ENCODE measurements at places on chromosomes 7 and 10.

- no peak for DNase-seq
These were observed 89.2 kb upstream of the NPS start for GRCh38 chr10:127459918-127460317.

DNA sequence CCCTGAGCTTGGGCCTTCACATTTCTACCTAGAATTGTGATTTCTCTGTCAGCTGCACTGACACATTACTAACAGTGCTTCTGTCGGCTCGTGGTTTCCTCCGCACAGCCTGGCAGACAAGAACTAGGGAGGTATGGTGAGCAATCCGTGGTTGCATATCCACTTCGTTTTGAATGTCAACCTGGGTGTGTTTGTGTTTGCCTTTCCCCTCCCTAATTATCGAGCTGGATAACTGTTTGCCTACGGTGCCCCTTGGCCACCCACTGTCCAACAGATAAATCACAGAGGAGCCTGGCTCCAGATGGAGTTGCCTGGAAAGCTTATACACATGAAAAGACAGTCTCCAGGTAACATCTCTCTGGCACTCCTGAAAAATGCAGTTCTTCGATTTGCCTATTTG, 228.8 kb downstream of the TRIL start:
- no peak for DNase-seq

GRCh38 chr7:74225400-74225799, 15.6 kb downstream of the LAT2 start:
- DNase-seq: no peak

GRCh38 chr10:7956508-7956907, 98.0 kb upstream of the GATA3 start:
- peak; percentile 57 for DNase-seq

DNA sequence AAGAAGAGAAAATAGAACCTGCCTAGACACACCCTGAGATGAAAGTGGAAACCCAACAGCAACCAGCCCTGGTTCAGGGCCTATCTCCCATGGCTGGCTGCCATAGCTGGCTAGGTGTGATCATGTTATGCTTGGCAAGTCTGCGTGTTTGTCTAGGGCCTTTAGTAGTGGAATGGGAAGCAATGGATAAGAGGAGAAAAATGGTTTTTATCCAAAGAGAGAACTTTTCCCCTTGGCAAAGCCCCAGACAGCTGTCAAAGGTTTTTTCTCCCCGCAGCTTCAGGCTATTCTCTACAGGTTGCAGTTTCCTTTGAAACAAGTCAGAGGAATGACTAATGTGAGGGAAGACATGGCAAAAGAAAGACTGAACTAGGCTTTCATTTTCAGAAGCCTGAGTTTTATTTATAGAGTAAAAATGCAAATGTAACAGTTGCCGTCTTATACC, 161.5 kb downstream of the SEMA3D start:
- no peak for DNase-seq

DNA sequence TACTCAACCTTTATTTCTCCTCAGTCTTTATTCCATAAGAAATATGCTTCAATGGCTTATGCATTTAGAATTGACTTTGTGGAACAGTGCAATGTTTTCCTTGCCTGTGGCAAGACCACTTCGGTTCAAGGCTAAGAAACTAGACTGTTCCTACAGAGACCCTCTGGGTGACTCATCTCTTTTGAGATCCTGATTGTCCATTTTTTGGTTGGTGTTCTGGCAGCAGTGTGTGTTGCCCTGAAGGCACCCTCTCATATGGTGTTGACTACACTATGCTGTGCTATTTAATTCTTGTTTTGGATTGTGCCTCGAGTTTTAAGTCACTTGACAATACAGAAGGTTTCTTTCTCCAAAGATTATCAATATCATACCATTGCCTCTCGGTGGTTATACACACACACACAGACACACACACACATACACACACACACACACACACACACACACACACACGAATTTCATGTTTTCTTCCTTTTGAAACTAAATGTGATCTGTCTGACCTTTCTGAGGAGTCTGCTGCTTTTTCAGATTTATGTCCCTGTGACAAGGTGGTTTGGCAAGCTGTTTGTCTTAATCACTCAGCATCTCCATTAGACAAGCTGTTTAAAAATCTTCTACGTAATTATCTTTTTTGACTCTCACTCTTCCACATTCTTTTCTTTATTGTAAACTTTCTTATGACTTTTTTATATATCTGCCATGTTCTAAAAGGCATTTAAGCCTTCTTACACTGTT, 187.2 kb downstream of the VTI1A start:
- DNase-seq: no peak

DNA sequence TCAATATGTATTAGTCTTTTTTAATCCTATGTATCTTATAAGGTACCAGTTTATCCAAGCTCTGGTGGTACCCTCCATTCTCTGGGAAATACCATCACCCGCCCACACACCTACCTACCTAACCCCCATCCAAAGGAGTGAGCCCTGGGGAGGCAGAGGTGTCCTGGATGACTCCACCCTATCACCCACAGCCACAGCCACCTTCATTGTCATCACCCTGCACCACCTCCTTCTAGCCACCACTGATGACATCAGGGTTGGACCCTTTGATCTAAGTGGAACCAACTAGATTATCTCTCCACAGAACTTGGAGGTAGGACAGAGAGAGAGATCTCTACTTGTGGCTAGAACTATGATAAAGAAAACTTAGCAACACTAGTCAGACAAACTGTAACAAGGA, 259.4 kb downstream of the PARD3 start:
- DNase-seq: no peak

DNA sequence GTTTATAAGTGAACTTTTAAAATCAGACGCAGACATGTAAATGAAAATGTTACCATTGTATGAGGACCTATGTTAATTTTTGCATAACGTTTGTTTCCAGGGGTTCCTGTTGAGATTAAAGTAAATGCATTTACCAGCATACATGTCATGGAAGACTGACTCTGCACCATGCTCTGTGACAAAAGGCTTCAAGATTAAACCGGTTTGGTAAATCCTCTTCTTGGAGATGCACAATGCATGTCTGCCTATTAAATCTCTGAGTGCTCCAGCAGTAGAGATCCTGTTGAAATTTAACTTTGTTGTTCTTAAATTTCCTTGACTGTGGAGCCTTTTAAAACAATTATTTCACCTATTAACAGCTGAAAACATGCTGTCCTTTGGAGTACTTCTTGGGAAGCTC, 36.5 kb upstream of the JAZF1 start:
- DNase-seq: no peak

- DNase-seq: no peak
These were observed 304.1 kb upstream of the COBL start for GRCh38 chr7:51620706-51621105.

Measured in kidney capillary endothelial cell (primary cell).